Astrocyte of the hippocampus (primary cell): ENCODE measurements at places on chromosomes 4 and X.

DNA sequence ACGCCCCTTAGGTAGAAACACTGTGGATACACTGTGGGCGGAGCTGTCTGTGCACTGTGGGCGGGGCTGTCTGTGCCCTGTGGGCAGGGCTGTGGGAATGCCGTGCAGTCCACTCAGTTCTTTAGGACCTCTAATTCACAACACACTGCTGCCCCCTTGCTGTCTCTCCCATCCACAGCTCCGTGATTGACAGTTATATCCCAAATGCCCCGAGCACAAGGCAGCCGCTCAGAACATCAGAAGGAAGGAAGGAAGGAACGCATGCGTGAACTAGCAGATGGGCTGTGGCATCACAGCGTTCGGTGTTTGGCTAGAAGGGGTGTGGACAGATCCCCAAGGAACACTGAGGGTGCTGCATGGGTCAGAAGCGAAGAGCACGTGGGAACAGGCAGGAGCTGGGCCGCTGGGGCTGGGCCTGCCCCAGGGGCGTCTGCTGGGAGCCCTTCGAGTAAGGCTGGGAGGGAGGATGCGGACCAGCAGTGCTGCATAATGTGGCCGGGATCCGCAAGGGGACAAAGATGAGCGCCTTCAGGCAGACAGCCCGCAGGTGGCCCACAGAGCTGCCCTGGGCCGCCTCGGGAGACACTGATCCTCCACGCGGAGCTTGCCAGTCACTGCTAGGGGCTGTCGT lies 29.8 kb downstream of the ACOX3 start:
- peak; percentile 77 for DNase-seq

DNA sequence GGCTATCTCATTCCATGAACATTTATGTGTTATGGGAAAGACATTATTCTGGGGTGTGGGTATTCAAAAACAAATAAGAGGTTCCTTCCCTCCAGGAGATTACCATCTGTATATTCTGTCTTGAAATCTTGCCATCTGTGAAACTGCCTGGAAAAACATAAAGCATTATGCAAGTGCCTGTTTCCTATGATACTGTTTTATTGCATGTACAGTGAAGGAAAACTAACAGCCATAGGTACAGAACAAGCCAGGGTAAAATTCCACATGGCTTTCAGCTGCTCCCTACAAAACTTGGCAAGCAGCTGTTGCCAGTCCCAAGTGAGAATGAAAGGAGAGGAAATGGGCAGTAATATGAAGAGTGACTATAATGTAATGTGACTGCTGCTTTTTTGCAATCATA lies 136.0 kb downstream of the GUCY2F start:
- DNase-seq = no peak

DNA sequence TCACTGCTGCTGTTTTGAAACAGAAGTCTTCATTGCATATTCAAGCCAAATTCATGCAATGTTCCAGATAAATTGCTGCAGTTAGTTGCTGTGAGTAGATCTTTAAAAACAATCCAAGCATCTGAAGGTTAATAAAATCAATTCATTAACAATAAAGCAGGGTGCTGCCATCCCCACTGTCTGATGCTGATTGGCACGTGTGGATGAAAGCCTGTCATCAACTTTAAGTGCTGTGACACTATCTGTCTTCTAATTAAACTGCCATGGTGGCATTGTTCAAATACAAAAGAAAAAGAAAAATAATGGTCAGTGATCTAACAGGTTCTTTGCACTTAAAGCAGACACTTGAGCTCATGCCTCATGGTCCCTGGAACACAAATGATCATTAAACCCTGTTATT lies 63.0 kb upstream of the MND1 start:
- DNase-seq = no peak

- DNase-seq = peak; percentile 26
Observed at GRCh38 chr4:74410272-74410671, 34.7 kb upstream of the AREG start.

DNA sequence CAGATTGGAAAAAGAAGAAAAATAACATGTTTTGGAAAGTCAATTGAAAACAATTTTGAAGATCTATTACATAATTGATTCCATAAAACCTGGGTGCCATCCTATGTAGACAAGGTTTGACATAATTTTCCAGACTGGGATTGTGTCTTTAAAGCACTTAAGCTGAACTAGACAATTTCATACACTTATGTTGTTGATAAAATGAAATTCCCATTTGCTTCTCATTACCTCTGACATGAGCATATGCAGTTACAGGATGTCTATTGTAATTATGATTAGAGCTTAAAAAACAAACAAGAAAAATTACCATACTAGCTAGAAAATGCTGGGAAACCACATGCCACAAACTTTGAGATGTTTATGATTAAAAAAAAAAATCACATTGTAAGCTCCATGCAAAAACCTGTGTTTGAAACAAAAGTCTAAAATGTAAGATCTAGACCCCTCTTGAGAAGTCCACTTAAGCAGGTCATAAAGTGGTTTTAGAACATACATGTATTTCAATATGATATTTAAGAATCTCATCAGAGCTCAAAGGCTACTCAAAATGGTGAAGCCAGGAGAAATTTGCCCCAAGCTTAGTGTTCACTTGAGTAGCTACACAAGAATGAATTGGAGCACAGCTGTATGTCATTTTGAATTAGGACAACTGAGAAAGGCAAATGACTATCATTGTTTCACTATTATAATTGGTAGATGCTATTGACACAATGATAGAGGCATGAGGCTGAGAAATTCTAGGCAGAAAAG lies 181.1 kb upstream of the PABPC4L start:
- DNase-seq = no peak
